ENCODE measurements at places on chromosomes 6 and 20. TPM values are rescaled to one million over a fixed set of nuclear protein-coding genes. Genes with fewer than 3 reads are reported as not detected.

The TTLL9 gene
- not detected for total RNA-seq

The CCN5 gene
- not detected for total RNA-seq

The PCNA gene
- 187 TPM for total RNA-seq

The RIPPLY2 gene
- not detected for total RNA-seq

The TRIM15 gene
- not detected for total RNA-seq

The SCRT2 gene
- total RNA-seq: not detected

The ULBP2 gene
- total RNA-seq: 9.6 TPM

The TGM3 gene
- not detected for total RNA-seq

The FUT9 gene
- total RNA-seq: not detected

The PRR18 gene
- total RNA-seq: not detected

The SLC35F1 gene
- under 0.01 TPM for total RNA-seq

The SIRPD gene
- total RNA-seq: not detected

The GPR6 gene
- not detected for total RNA-seq

The FERMT1 gene
- total RNA-seq: 0.65 TPM

The FOXC1 gene
- 5.2 TPM for total RNA-seq

The PRPH2 gene
- 0.30 TPM for total RNA-seq

The GUCA1A gene
- not detected for total RNA-seq

The SEL1L2 gene
- total RNA-seq: not detected

The SLC22A3 gene
- 0.32 TPM for total RNA-seq

The NAA20 gene
- total RNA-seq: 56.8 TPM

The NKAIN2 gene
- not detected for total RNA-seq

The PXDC1 gene
- 72.9 TPM for total RNA-seq

The PAQR8 gene
- total RNA-seq: 8.4 TPM

The WFDC5 gene
- total RNA-seq: not detected

The LHFPL5 gene
- not detected for total RNA-seq

The CRISP2 gene
- not detected for total RNA-seq

The SALL4 gene
- 0.46 TPM for total RNA-seq

The THEMIS gene
- total RNA-seq: not detected

The CST9L gene
- not detected for total RNA-seq

The COX7A2 gene
- 501 TPM for total RNA-seq

The DAAM2 gene
- total RNA-seq: not detected

The PRRT1 gene
- 0.30 TPM for total RNA-seq

The EEF1E1 gene
- total RNA-seq: 113 TPM

The LBP gene
- not detected for total RNA-seq

The PLCB4 gene
- 1.6 TPM for total RNA-seq
